ENCODE measurements at places on chromosomes 2 and 18. TPM values are rescaled to one million over a fixed set of nuclear protein-coding genes. Genes with fewer than 3 reads are reported as not detected.

The PID1 gene
- total RNA-seq, result 28.5 TPM

The SLC9A2 gene
- total RNA-seq, result not detected

The CD8A gene
- total RNA-seq, result 0.74 TPM

The KIAA2012 gene
- total RNA-seq, result 0.49 TPM

The IL18RAP gene
- total RNA-seq, result 0.22 TPM

The FBXO36 gene
- total RNA-seq, result 0.76 TPM

The SLC19A3 gene
- total RNA-seq, result 17.1 TPM

The SERPINB10 gene
- not detected for total RNA-seq

DNA sequence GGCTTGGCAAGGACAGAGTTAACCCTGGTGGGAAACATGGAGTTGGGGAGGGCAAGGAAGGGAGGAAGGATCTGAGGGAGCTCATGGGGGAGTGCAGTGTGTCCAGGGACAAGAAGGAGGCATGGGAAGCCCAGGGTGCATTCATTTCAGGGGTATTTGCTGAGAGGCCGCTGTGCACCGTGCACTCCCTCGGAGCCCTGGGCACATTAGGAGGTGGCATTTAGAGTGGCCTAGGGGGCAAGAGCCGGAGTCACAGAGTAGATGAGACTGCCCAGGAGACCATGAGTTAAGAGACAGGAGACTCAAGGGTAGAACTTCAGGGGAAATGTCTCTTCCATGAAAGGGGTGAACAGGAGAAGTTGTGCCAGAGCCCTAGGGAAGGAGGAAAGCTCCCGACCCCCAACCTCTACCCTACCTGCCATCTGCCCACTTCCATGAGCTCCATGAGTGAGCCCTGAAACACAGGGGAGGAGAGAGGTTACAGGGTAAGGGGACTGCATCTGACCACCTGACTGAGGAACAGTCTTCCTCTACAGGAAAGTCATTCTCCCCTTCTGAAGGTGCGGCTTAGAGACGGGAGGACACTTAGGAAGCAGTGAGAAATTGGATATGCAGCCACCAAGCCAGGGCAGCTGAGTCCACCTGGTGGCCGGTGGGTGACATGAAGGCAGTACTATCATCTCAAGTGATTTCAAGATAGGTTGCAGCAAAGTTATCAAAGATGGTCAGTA, 58.5 kb upstream of the COPS8 start:
- H3K27ac ChIP-seq, result no peak overlapping the region
- H3K4me3 ChIP-seq, result no peak overlapping the region
- H3K36me3 ChIP-seq, result no peaks in the 10 kb centered on the region
- peak; percentile 67 for DNase-seq

- no peak overlapping the region for H3K27ac ChIP-seq
- H3K36me3 ChIP-seq, result no peaks in the 10 kb centered on the region
- DNase-seq, result no peak
- no peaks in the 10 kb centered on the region for H3K27me3 ChIP-seq
These were observed 71.1 kb downstream of the DOCK10 start for GRCh38 chr2:224971214-224971613.

GRCh38 chr2:231373786-231374349, 21.6 kb upstream of the B3GNT7 start:
- no peaks in the 10 kb centered on the region for H3K27me3 ChIP-seq
- no peaks in the 10 kb centered on the region for H3K36me3 ChIP-seq
- H3K4me1 ChIP-seq, result no peaks in the 10 kb centered on the region

DNA sequence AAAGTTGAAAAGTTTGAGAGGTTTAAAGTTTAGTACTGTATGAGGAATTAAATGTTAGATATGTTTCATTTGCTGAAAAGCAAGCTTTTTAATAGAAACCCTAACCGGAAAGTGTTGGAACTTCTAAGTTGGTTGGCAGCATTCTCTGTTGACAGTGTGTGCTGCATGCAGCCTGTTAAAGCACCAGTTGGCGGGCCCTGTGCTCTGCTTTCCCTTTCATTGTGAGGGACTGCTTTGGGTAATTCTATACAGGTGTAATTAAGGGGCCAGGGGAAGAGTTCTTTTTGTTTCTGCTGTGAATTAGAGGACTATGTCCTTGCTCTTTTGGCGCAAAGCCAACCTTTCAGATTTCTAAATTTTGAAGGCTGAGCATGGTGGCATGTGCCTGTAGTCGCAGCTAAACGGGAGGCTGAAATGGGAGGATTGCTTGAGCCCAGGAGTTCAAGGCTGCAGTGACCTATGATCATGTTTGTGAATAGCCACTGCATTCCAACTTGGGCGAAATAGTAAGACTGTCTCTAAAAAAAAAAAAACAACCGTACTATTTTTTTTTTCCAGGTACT, 20.1 kb downstream of the PLEKHB2 start:
- H3K4me1 ChIP-seq, result no peaks in the 10 kb centered on the region
- peaks cover 11% of the 10 kb centered on the region for H3K36me3 ChIP-seq
- H3K27ac ChIP-seq, result no peak overlapping the region

GRCh38 chr2:123468071-123468470, 557.0 kb upstream of the CNTNAP5 start:
- no peaks in the 10 kb centered on the region for H3K36me3 ChIP-seq
- H3K27me3 ChIP-seq, result no peaks in the 10 kb centered on the region
- H3K27ac ChIP-seq, result no peak overlapping the region

DNA sequence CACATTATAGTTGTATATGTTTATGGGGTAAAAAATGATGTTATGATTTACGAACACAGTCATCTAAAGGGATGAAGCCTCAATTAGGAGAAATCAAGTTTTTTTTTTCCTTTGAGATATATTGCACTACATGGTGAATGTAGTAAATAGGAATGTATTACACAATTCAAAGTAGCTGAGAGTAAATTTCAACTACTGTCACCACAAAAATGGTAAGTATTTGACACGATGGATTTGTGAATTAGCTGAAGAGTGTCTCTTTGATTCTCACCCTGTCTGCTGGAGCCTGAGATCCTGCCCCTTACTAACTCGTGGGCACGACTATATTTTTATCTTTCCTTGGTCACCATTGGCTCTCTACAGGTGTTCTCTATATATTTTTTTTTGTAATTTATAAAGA, 540.4 kb upstream of the DSEL start:
- no peaks in the 10 kb centered on the region for H3K36me3 ChIP-seq
- no peak overlapping the region for H3K27ac ChIP-seq
- no peaks in the 10 kb centered on the region for H3K27me3 ChIP-seq
- H3K4me3 ChIP-seq, result no peak overlapping the region
- no peaks in the 10 kb centered on the region for H3K4me1 ChIP-seq

GRCh38 chr2:133303150-133303549, 265.1 kb downstream of the NCKAP5 start:
- H3K4me1 ChIP-seq, result no peaks in the 10 kb centered on the region
- H3K27ac ChIP-seq, result no peak overlapping the region

- no peak overlapping the region for H3K4me3 ChIP-seq
- H3K27ac ChIP-seq, result no peak overlapping the region
- no peak for DNase-seq
- peaks cover 37% of the 10 kb centered on the region for H3K36me3 ChIP-seq
These were observed 155.7 kb downstream of the TNS1 start for GRCh38 chr2:217847115-217847514.

DNA sequence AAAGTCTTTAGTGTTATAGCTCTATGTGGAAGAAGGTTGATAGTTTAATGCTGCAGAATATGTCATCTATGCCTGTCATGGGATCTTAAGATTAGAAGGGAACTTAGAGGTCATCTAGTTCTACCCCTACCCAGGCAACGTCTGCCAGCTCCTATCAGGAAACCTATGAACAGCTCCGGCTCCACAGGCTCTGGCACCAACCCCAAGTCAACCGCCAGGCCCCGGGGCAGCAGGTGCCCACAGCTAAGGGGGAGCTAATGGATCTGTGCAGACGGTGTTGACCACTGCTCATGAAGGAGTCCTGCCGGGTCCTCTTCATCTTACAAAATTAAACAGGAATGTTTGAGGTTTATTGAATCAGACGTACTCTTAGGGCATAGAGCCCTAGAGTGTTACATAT, 440.8 kb upstream of the KLHL29 start:
- no peaks in the 10 kb centered on the region for H3K4me1 ChIP-seq
- no peaks in the 10 kb centered on the region for H3K36me3 ChIP-seq
- DNase-seq, result no peak
- no peak overlapping the region for H3K4me3 ChIP-seq
- H3K27me3 ChIP-seq, result no peaks in the 10 kb centered on the region
- H3K27ac ChIP-seq, result no peak overlapping the region

DNA sequence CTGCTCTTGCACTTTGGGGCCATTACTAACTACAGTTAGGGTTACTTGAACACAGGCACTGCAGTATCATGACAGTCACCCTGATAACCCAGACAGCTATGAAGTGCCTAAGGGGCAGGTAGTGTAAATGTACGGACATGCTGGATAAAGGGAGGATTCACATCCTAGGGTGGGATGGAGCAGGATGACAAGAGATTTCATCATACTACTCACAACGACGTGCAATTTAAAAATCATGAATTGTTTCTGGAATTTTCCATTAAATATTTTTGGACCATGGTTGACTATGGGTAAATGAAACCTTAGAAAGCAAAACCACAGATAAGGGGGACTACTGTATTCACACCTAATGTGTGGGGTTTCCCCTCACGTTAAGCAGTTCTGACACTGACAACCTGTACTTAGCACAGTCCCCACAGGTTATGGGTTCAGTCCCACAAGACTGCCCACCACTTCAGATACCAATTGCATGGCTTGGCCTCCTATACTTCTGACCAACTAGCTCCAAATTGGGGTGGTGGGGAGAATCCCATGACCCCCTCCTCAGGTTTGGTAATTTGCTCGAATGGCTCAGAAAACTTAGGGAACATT, 75.8 kb downstream of the NAT8 start:
- no peaks in the 10 kb centered on the region for H3K4me1 ChIP-seq
- DNase-seq, result no peak
- no peak overlapping the region for H3K27ac ChIP-seq
- no peaks in the 10 kb centered on the region for H3K36me3 ChIP-seq

DNA sequence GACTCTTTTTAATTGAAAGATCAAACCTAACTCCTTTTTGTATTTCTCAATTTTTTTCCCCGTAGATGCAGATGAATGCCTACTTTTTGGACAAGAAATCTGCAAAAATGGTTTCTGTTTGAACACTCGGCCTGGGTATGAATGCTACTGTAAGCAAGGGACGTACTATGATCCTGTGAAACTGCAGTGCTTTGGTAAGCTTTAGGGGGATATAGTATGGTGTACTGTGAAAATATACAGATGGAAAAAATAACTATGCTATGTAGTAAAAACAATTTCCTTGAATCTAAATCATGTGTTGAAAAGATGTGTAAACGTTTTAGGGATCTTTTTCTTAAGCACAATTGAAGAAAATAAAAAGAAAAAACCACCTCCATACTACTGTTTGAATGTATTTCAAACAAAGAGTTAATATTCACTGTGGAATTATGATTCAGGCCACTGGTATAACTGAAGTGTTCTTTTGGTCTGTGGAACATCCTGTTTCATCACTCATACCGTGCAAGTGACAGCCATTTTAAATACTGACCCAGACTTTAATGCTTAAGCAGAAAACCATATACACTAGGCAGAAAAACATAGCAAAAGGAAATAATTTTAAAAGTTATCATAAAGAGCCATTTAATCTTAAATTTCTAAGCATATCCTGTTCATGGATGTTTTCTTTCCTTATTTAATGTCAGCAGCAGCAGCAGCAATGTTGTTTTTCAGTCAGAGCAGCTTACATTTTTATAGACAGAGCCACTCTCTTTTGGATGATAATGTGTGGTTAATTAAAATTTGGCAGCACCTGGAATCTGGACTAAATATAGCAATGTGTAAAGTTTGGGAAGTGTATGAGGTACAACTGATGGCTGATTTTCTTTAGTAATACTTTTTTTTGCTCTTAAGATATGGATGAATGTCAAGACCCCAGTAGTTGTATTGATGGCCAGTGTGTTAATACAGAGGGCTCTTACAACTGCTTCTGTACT, 112.8 kb upstream of the RASGRP3 start:
- no peaks in the 10 kb centered on the region for H3K27me3 ChIP-seq
- H3K4me1 ChIP-seq, result no peaks in the 10 kb centered on the region
- H3K27ac ChIP-seq, result no peak overlapping the region
- H3K36me3 ChIP-seq, result no peaks in the 10 kb centered on the region
- no peak overlapping the region for H3K4me3 ChIP-seq

DNA sequence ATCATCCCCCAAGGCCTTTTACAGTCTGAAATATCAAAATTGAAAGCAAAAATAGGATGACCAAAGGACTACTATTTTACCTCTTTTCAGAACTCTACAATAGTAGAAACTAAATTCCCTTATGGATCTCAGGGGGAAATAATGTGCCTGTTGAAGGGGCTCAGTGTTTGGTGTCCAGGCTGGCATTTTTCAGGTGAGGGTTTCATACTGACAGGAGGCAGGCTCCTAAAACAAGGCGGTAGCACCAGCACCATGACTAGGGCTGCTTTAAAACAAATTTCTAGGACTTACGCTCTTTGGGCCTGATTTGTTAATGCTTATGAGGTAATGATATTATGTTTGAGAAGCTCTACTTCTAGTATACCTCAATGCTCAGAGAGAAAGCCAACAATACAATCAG, 5.2 kb upstream of the BOLA3 start:
- no peak overlapping the region for H3K4me3 ChIP-seq
- H3K27ac ChIP-seq, result no peak overlapping the region
- no peaks in the 10 kb centered on the region for H3K4me1 ChIP-seq
- no peaks in the 10 kb centered on the region for H3K27me3 ChIP-seq

DNA sequence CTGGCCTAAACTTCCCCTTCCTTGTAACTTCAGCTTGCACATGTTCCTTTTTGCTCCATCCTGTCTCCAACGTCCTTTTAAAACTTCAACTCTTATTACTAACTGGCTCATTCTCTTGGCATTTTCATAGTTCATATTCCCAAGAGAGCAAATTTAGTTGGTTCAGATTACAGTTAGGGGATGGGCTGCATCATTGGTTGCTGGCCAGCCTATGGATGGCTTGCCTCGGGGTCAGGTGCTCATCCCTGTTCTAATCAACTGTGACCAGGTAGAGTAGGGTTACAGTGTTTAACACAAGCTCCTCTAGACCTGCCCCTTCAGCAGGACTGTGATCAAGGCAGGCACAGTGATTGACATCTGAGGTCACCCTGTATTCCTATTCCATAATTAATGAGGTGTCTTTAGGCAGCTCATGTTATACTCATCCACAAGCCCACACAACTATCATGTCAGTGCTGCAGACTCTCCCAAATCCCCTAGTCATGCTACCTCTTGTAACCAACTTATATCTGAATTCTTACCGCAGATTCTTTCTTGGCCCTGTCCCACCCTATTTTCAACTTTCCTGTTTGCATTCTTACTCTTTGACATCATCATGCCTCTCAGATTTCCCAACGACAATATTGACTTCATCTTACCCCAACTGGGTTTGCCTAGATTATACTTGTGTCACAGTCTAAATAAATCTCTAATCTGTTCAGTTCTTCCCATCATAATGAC, 293.3 kb downstream of the MTX2 start:
- no peak for DNase-seq
- no peaks in the 10 kb centered on the region for H3K27me3 ChIP-seq
- H3K36me3 ChIP-seq, result no peaks in the 10 kb centered on the region
- H3K4me1 ChIP-seq, result no peaks in the 10 kb centered on the region

DNA sequence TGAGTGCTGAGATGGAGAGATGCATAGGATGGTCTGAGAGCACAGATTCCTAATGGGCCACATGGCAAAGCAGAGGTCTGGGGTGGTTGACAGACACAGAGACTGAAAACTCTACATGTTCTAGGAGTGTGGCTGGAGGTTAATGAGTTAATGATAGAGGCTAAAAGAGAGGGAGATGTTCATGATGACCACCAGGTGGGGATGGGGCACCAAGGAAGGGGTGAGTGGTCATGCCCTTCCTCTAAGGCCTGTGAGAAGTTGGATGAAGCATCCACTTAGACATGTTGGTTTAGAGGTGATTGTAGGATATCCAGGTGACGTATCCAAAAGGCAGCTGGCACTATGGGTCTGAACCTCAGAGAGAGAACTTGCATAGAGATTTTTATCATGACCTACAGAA, 102.1 kb downstream of the LRP2 start:
- H3K4me1 ChIP-seq, result no peaks in the 10 kb centered on the region
- no peak overlapping the region for H3K4me3 ChIP-seq
- H3K36me3 ChIP-seq, result no peaks in the 10 kb centered on the region
- no peak for DNase-seq
- no peaks in the 10 kb centered on the region for H3K27me3 ChIP-seq
- H3K27ac ChIP-seq, result no peak overlapping the region
